Regular cardiac myocyte (primary cell): ENCODE measurements at places on chromosomes 11 and 22. TPM values are rescaled to one million over a fixed set of nuclear protein-coding genes. Genes with fewer than 3 reads are reported as not detected.

KIF18A gene
- 6.5 and 29.1 TPM in 2 replicates for total RNA-seq

HYLS1 gene
- 2.8 and 11.1 TPM in 2 replicates for total RNA-seq

PANX3 gene
- not detected in 2 replicates for total RNA-seq

ALDH3B1 gene
- 13.8 and 18.6 TPM in 2 replicates for total RNA-seq

GAL3ST3 gene
- not detected in 2 replicates for total RNA-seq

PRG3 gene
- not detected in 2 replicates for total RNA-seq

SLC6A5 gene
- total RNA-seq: not detected in 2 replicates

KDM4E gene
- not detected in 2 replicates for total RNA-seq
